ENCODE measurements at places on chromosomes 11 and 22.

- no peak for DNase-seq
These were observed 825.0 kb upstream of the CHORDC1 start for GRCh38 chr11:91047882-91048281.

GRCh38 chr22:29707010-29707409 lies 12.8 kb upstream of the CABP7 start:
- DNase-seq, result no peak

DNA sequence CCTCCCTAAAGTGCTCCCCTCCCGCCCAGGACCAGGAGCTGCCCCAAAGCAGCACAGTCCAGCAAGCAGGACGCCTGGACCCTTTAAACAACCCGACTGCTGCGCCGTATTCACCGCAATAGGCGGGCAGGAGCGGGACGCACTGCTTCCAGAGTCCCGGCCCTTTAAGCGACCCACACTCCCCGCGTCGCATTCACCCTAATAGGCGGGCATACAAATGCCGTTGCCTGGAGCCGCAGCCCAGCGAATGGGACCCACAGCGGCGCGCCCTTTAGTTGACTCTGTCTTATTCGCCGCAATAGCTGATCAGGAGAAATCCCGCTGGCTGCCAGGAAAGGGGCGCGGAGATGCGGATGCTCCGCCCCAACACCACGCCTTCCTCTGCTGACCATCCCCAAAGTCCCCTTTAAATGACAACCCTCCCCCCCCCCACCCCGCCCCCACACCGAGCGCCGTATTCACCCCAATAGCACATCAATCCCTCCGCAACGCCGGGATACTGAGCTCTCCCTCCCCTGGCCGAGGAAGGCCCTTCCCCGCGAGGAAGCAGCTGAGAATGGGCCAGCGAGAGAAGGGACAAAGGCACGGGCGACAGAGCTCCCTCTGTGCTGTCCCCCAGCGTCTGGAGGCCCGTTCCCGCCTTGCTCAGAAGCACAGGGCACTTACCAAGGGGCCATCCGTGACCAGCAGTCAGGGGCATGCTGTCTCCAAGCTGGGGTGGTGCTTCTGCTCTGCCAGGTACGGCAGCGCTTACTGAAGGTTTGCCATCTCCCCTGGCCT lies 4.7 kb downstream of the OSBPL5 start:
- no peak for DNase-seq

DNA sequence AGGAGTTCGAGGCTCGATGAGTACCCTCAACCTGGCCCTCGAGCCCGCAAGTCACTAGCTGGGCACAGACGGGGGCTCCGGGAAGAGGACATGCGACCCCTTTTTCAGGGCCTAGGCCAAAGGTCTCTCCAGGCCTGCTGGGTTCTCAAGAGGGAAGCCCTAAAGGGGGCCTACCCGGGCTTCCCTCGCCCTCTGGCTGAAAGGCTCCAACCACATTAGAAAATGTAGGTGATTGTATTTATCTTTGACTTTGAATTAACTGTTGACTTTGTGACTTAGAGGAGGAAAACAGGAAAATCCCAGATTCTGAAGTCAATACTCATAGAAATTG lies 7.3 kb upstream of the PAX6 start:
- no peak for DNase-seq

- no peak for DNase-seq
These were observed 36.7 kb downstream of the NCAM1 start for GRCh38 chr11:112997857-112998466.

- DNase-seq, result no peak
These were observed 92.3 kb upstream of the C11orf87 start for GRCh38 chr11:109329716-109330115.

GRCh38 chr22:31574055-31574670 lies 77.8 kb downstream of the SFI1 start:
- DNase-seq, result no peak

- no peak for DNase-seq
These were observed 2.8 kb downstream of the KRTAP5-6 start for GRCh38 chr11:1699771-1700170.

DNA sequence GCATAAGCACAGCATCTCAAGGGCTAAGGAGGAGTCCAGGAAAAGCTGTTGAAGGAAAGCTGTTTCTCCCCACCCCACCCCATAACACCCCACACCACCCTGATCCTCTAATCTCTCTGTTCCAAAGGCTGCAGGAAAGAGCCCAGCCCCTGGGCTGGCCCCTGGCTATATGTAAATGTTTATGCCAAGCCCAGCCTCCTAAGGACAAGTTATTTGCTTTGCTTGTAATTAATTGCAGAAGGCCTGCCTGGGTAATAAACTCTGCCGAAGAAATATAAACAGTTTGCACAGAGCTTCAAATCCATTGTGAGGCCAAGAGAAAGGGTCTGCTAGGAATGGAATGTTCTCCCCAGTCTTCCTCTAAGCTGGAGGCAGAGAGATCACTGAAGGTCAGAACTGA lies 21.2 kb downstream of the ARRB1 start:
- DNase-seq, result no peak

DNA sequence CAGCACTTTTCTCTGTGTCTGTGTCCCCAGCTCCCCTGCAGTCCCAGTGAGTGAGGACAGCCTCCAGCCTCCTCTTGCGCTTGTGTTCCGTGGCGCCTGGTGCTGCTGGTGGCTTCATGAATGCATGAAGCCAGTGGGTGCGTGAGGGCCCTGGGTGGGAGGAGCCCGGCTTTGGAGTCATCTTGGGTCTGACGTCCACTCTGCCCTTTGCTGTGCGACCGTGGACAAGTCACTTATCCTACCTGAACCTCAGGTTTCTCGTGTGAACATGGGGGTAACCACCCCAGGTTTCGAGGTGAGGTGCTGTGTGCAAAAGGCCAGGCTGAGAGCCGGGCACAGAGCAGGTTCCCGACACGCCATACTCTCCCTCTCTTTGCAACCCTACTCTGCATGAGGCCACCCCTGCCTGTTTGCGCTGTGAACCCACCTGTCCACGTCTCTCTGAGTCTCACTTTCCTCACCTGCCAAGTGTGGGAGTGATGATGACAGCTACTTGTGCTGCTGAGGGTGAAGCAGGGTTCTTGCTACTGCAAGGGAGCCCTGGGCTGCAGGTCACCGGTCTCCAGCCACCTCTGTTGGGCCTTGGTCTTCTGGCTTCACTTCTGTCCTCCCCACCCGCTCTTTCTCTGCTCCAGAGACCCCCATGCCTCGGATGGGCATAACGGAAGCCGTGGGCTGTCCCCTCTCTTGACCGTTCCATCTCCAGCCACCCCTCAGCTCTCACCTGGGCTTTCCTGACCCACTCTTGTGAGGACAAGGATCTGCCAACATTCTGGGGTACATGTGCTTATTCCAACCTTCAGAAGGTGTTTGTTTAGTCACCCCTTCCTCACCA lies 537.6 kb downstream of the TBC1D22A start:
- DNase-seq, result no peak

GRCh38 chr11:70805971-70806370 lies 407.6 kb downstream of the CTTN start:
- no peak for DNase-seq

- no peak for DNase-seq
These were observed 19.1 kb downstream of the OR51E1 start for GRCh38 chr11:4662876-4663275.
